ENCODE measurements at places on chromosomes 6 and 20. TPM values are rescaled to one million over a fixed set of nuclear protein-coding genes. Genes with fewer than 3 reads are reported as not detected.

Gene GRM1
- not detected for polyA plus RNA-seq

DNA sequence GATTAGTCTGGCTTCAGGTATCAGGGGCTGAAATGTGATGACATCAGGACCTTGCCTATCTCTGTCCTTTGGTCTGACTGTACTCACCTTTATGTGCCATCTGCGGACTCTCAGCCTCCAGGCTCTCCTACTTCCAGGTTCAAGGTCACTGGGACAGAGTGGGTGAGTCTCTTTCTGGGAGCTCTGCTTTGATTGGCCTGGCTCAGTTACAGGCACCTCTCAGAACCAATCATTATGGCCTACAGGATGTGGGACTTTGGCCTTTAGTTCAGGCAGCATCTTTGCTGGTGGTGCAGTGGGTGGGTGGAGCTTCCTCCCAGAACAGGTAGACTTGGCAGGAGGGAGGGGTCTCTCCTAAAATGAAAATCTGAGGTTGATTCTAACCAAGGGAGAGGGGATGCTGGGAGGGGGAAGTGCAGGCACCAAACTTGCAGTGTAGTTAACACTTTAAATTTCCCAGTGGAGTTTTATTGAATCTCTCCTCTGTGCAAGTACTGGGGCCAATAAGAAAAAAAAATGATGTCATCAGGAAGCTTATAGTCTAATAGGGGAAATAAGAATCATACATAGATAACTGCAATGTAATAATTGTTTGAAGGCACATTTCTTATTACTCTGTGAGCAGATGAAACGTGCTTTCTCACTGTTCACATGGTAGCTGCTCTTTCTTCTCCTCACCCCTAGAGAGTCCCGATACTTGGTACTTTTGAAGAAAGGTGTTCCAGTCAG is 53.4 kb downstream of the SLC24A3 start:
- DNase-seq = no peak

DNA sequence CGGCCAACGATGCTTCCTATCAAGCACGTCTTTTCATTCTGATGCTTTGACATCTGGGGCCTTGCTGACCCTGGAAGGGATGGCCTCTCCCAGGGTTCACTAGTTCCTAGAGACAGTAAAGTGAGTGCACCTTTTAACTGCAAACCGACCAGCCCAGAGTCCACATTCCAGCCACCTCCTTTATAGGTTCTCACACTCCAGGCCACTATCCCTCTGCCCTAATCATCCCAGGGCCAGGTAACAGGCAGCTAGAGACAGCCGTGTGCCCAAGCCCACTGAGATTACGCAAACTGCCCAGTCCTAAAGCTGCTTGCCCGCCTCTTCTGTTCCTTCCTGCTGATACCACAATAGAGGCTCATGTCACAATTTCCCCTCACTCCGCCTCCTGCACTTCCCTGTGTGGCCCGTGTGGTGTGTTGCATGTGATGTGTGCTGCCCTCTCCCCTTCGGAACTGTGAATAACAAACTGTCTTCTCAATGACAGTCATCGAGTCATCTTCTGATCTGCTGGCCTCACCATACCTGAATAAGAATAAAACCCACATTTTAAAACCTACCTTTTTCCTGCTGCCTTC is 123.7 kb upstream of the EXOC2 start:
- DNase-seq = no peak

DNA sequence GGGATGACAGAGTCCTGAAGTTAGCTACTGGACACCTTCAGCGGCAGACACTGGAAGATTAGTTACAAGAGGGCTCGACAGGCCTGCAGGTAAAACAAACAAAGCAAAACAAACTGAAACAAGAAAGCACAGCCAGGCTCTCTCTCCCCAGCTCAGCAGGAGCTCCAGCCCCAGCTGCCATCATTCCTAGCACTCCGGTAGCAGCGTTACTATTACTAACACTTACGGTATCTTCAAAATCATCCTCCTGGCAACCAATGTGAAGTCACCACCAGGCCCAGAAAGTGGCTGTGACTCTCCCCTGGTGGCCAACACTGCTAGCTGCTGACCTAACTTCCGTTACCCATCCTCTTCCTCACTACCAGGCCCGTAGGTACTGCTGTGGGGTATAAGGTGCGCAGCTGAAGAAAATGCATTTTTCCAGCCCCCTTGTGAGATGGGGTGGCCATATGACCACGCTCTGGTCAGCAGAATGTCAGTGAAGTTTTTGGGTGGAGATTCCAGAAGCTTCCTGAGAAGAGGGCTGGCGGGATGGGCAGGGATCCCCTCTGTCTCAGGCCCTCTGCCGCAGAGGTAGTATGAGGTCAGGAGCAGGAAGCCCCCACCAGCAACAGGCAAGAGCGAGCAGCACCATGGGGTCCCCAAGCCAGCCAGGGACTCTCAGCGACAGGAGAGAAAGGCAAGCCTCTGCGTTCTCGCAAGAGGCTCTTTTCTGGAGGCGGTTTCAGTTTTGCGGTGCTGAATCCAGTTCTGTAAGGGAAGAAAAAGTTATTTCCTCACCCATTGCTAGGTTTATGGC is 37.4 kb upstream of the TBXT start:
- DNase-seq = no peak

Gene CNKSR3
- polyA plus RNA-seq = not detected

Gene RNGTT
- polyA plus RNA-seq = 18.9 TPM

DNA sequence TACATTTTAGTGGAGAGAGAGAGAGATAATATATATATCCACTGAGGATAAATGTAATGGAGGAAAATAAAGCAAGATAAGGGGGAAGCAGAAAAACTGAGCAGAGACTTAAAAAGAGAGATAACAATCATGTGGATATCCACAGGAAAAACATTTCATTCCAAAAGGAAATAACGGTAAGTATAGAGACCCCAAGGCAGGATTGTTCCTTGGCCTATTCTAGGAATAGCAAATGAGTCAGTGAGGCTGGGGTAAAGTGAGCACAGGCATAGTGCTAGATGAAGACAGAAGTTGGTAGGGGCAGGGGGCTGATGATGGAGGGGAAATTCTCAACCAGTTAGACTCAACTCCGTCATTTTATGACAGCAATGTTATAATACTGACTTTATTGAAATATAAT is 11.2 kb downstream of the CDC40 start:
- no peak for DNase-seq

Gene DST
- 0.13 TPM for polyA plus RNA-seq

GRCh38 chr6:82963191-82963925 is 102.3 kb downstream of the UBE3D start:
- no peak for DNase-seq

GRCh38 chr20:48668451-48668946 is 159.3 kb downstream of the PREX1 start:
- DNase-seq = no peak

Gene SRSF12
- 0.22 TPM for polyA plus RNA-seq

GRCh38 chr20:32010101-32010500 is at the start of gene CCM2L:
Gene CCM2L (plus strand): TSS chr20:32010438. CDS start chr20:32010455, 17 bp downstream.
- no peak for DNase-seq

Gene ZBTB22
- polyA plus RNA-seq = 14.7 TPM

Gene GPR63
- 0.11 TPM for polyA plus RNA-seq

- DNase-seq = no peak
Observed at GRCh38 chr6:10626154-10626741, 68.2 kb downstream of the C6orf52 start.

DNA sequence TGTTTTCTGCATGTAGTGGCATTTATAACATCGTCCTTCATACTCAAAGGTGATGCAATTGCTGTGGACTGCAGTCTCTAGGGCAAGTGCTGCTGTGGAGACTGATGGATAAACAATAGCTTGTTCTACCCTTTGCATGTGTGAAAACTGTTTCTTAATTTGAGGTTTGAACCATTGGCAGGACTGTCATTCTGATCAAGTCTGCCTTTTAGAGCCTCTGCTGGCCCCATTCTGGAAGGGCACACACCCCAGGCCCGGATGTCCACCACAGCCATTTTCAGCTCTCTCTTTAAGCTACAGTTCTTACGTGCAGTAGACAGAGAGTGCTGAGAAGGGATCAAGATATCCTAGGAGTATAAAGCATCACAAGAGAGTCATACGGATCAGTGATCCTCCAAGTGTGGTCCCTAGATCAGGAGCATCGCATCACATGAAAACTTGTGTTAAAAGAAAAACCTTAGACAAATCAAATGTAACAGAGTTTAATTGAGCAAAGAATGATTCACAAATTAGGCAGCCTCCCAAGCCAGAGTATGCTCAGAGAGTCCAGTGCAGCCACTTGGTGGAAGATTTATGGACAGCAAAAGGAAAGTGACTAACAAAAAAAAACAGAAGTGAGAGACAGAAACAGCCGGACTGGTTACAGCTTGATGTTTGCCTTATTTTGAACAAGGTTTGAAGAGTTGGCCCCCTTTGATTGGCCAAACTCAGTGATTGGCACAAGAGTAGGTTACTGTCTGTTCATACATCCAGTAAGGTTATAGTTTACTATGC is 52.0 kb downstream of the FRK start:
- no peak for DNase-seq

DNA sequence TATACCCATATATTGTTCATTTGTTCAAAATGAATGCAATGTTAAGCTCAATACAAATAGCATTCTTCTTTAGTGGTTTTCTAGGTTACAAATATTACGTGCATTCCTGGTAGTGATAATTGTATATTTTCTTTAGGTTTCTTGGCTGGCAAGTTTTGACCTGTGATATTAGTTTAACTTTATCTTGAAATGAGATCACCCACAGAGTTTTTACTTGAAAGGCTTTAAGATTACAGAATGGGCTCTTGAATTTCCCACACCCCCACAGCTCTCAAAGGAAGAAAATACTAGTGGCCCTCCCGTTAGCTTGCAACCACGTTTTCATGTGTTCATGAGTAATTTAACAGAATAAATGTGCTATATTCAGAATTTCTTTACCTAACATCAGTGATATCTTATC is 1315.5 kb upstream of the GJE1 start:
- DNase-seq = no peak

- no peak for DNase-seq
Observed at GRCh38 chr6:69622230-69622629, 174.6 kb downstream of the LMBRD1 start.

DNA sequence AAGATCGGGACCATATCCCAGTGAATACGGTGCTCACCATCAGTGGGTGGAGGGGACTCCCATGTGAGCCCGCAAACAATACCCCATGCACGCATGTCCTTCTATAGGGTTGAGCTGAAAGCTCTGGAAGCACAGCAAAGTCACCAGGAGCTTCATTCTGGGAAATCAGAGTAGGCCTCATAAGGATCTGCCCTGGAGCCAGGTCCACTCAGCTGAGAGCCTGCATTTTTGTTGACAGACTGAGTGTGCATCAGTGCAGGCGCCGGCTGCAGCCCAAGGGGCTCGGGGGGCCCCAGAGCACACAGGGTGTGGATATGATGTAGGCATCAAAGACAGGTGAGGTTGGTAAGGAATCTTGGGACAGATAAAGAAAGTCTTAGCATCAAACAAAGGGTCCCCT is 79.8 kb upstream of the CD93 start:
- DNase-seq = no peak

Gene ZC3H12D
- not detected for polyA plus RNA-seq

- no peak for DNase-seq
Observed at GRCh38 chr6:69408886-69409285, 387.9 kb downstream of the LMBRD1 start.

DNA sequence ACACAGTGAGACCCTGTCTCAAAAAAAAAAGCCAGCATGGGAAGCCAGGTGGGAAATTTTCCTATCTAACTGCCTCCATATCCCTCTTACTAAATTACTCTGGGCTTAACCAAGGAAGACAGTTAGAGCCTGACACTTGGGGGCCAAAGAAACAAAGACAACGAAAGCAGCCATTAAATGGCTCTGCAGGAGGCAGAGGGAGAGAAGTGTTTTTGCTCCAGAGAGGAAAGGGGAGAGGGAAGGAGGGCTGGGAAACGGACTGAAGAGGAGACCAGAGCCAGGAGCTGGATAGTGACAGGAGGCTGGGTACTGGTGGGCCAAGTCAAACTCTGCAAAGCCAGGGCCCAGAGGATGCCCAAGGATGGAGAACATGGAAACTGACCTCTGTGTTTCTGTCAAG is 10.7 kb upstream of the TGIF2 start:
- DNase-seq = no peak

DNA sequence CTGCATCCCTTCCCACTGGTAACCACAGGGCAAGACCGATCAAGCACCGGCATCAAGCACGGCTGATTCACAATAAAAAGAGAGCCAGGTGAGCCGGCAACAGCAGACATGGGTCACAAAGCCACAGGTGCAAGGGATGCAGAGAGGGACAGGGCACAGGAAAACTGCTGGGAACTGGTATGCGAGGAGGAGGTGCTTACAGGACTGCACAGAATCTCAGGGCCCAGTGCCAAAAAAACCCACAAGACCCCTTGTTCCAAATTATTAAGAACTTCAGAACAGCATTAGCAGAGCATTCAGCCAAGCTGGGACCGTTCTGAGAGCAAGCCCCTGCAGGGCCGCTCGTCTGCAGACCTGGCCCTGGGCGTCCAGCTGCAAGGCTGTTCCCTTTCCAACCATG is 35.4 kb downstream of the BFSP1 start:
- DNase-seq = no peak

DNA sequence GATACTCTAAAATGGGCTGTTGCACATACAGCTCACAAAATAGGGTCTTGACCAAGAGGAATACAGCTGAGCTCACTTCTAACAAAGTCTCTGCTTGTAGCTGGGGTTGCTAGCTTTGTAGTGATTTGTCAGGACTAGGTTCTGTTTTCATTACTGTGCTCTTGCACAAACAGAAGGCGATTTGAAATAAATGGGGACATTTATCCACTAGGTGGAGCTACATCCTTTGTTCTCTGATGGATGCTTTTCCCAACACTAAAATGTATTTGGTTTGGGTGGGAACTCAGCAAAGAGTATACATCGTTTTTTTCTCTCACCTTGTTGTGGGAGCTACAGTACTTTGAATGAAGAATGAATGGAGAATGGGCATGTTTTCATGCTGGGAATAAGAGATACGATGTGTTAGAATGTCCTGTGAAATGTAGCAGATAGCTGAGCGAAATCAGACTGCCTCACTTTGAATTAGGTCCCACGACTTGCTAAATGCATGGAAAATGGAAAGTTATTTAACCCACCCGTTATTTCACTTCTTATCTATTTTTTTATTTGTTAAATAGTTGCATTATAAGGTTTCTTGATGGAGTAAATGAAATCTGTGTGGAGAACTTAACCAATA is 494.7 kb upstream of the MAP3K7 start:
- DNase-seq = no peak

DNA sequence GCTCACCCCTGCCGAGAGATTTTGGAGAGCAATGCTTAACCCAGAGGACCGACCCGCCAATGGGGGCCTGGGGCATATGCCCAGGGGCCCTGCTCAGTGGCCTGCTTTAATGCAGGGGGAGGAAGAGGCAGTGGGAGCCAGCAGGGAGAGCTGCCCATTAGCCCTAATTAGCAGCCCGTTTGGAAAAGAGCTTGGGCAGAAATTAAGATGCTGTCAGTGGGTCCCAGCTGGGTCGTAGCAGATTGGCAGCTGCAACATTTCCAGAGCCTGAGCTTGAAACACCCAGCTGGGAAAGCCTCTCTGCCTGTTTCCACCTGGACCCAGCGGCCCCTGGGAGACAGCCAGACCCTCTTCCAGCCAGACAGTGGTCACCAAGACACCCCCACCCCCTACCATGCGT is 39.5 kb downstream of the CD40 start:
- no peak for DNase-seq

Gene SLC25A27
- not detected for polyA plus RNA-seq

Measured in immature natural killer cell (primary cell).